AG08396 (cell line): ENCODE measurements at places on chromosomes 4 and X.

DNA sequence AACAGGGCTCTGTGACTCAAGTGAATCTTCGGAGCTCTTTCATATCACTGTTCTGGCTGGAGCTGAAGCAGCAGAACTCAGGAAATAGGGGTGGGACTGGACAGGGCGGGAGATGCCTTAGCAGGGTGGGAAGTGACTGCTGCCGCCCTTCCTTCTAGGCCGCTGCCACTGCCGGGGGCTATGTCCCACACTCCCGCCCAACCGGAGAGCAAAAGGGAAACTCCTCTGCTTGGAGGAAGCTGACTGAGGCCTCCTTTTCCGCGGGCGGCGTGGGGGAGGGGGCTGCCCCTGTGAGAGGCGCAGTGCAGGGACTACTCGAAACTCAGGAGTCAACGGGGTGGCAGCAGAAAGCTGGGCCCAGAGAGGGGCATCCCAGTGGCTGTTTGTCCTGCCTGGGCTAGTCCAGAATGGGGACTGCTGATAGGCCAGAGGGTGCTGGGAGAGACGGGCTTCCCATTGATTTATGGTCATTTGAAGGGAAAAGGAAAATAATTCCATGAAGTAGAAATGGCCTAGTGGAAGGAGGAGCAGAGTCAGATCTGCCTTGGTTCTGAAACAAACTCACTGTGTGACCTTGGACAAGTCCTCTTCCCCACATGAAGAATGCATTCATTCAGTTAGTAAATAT, 36.9 kb downstream of the STARD8 start:
- DNase-seq: no peak

DNA sequence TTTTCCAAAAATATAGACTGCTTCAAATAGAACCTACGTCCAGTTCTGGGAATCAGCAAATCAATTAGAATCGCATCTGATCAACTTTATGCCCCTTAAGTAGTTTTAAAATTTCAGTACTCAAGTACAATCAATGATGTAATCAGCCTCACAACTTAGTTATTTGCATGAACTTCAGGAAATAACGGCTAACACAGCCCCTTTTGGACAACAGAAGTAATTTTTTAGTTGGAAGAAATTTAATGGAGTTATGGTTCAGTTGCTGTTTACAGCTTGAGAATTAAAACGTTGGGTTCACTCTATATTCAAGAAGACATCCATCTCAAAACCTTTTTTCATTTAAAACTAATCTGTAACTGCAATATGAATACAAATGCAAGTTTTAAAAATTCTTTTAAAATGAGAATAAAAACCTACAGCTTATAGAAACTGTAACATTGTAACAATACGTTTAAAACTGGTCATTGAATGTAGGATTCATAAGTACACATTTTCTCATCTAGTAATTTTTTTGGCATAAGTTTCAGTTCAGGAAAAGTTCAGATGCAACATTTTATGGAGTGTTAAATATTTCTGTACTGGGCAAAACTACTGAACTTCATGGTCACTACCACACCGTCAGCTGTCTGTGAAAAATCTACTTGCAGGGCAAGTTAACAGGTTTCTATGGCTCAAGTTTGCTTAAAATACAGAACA, 956 bp downstream of the TAPT1 start:
- peak; percentile 20 for DNase-seq

- DNase-seq: no peak
These were observed 9.8 kb downstream of the NDNF start for GRCh38 chr4:121062521-121062920.

GRCh38 chrX:120486786-120487185, 17.7 kb upstream of the LAMP2 start:
- DNase-seq: no peak

GRCh38 chr4:147842573-147842972, 110.7 kb downstream of the ARHGAP10 start:
- no peak for DNase-seq

- DNase-seq: no peak
These were observed 131.0 kb downstream of the ATXN3L start for GRCh38 chrX:13188731-13189309.

DNA sequence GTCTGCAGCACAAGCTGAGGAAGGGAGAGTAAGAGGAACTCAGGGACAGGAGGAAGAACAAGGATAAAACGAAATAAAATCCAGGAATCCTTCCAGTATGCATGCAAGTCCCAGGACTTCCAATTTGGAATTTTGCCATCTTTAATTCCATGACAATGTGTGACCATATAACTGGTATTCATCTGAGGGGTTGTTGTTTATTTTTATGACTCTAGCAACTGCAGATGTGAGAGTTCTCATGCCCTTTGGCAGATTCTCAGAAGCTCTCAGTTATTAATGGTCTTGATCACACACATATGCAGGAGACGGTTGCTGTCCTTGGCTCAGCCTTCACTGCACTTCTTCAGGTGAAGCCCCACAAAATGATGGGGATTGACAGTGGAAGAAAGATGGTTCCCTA, 148.2 kb downstream of the SMIM20 start:
- DNase-seq: peak; percentile 53

DNA sequence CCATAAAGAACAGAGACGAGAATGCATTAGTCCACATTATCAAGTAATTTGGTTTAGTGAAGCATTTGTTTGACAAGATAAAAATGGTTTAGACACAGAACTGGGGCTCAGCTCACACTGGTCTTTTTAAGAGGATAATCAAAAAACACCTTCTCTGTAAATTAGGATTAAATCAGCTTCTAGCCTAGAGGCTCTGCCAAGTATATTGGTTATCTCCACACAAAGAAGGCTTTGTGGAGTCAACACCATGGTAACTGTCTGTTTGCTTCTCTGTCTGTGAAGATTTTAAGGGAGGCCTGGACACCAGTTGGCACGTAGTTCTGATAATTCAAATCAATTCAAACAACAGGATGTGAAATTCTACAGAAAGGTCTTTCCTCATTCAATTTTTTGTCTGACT, 687.0 kb downstream of the DMD start:
- DNase-seq: no peak

- DNase-seq: no peak
These were observed 12.6 kb upstream of the CCNQ start for GRCh38 chrX:153611298-153612095.

- DNase-seq: peak; percentile 19
These were observed 98.9 kb downstream of the HPGD start for GRCh38 chr4:174423257-174423944.

- peak; percentile 33 for DNase-seq
These were observed 6.2 kb downstream of the NCAPG start for GRCh38 chr4:17817027-17817426.

GRCh38 chrX:119459181-119459580, 9.1 kb upstream of the SLC25A5 start:
- DNase-seq: no peak

DNA sequence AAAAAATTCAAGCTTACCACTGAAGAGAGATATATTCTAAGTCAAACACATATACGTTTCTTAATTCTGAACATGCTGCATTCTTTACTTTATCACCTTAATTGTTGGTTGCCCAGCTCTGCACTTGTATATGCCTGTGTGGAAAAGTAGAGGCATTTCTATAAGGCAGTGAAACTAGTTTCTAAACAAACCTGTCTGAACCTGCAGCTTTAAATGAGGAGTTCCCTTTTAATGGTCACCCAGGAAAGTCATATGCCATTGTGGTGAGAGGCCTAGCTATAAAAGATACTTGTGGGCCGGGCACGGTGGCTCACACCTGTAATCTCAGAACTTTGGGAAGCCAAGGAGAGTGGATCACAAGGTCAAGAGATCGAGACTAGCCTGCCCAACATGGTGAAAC, 147.4 kb upstream of the RXFP1 start:
- DNase-seq: no peak

DNA sequence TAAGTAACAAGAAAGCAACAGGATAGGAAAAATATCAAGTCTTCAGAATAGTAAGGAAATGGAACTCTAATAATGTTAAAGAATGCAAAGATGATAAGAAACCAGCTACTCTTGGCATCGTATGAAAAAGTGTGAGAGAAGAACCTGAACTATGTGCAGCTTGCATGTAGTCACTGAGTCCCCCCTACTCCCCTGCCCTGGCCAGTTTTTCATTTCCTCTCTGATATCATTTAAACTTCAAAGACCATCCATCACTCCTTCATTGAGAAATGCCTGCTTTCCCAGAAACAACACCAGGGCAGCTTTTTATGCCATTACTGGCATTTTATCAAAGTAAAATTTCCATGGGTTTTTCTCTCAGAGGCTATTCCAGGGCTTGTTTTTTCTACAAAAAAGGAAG, 28.1 kb downstream of the INPP4B start:
- DNase-seq: peak; percentile 4

- no peak for DNase-seq
These were observed 91.9 kb downstream of the FAM53A start for GRCh38 chr4:1592068-1592708.

- DNase-seq: no peak
These were observed 129.3 kb upstream of the FAM9B start for GRCh38 chrX:9163214-9163709.

DNA sequence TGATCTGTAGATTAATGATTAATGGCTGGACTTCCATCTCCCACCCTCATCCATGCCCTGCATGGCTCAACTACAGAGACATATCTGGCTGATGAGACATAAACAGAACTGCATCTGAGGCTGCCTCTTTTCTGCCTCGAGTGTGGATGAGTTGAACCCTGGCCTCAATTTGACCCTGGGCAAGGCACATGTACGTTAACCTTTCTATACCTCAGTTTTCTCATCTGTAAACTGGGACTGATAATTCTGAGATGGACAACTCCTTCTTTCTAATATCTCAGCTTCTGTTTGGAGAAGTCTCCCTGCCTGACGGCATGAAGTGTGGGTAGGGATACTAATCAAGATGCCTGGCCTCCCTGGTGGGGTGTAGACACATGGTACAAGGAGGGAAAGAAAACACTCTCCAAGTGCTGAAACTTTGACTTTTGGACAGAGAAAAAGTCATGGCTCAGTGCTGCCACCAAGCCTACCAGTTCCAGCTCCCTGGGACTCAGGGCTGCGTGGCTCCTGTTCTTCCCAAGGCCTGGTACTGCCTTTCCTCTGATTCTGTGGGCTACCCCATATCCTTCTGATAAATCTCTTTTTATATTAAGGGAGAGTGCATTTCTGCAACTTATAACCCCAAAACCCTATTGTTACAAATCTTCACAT, 64.4 kb downstream of the HAUS3 start:
- no peak for DNase-seq

DNA sequence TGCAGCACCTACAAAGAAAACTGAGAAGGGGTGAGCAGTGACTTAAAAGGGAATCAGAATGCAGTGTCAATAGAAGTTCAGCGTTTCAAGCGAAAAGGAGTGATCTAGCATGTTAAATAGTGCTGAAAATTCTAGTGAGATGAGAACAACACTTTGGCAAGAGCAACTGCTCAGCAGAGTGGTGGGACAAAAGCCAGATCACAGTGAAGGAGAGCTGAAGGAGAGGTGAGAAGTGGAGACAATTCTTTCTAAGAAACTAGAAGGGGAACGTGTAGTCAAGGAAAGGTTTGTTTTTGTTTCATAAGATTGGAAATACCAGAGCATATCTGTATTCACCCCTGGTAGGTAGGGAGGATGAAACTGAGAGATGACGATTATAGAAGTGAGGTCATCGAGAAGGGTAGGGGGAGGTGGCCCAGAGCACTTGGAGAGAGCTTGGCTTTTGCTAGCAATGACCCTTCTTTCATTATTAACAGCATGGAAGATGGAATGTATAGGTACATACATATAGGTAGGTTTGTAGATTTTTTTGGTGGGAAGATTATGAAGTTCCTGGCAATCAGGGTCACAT, 33.7 kb downstream of the SRPX2 start:
- no peak for DNase-seq

- no peak for DNase-seq
These were observed 140.2 kb downstream of the STIM2 start for GRCh38 chr4:27000820-27001219.

DNA sequence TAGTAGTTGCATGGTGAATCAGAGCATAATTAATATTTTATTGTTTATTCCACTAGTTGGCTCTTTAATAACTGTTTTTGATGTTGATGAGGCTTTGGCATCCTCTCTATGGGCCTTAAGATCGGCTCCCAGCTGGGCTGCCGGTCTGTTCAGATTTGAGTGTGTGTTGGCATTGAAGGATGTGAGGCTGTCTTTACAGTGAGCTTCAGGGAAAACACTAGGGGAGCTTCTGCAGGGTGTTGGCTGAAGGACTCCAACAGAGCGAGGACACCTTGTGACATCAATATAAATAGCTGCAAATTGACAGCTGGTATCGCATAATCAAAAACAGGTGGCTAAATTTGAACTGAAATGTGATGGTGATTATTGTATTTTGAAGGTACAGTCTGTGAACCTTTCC, 322.0 kb downstream of the FSTL5 start:
- no peak for DNase-seq

- DNase-seq: peak; percentile 20
These were observed 97.1 kb downstream of the MRPL1 start for GRCh38 chr4:77959566-77960338.

GRCh38 chrX:131646106-131646505, 102.2 kb downstream of the OR13H1 start:
- DNase-seq: no peak

GRCh38 chrX:132497432-132497831, 8.6 kb upstream of the MBNL3 start:
- DNase-seq: no peak

GRCh38 chr4:10577508-10578426, 106.8 kb downstream of the CLNK start:
- DNase-seq: no peak

GRCh38 chrX:42943051-42943974, 165.3 kb upstream of the PPP1R2C start:
- DNase-seq: no peak

- DNase-seq: no peak
These were observed 49.4 kb downstream of the FHL1 start for GRCh38 chrX:136196691-136197155.

DNA sequence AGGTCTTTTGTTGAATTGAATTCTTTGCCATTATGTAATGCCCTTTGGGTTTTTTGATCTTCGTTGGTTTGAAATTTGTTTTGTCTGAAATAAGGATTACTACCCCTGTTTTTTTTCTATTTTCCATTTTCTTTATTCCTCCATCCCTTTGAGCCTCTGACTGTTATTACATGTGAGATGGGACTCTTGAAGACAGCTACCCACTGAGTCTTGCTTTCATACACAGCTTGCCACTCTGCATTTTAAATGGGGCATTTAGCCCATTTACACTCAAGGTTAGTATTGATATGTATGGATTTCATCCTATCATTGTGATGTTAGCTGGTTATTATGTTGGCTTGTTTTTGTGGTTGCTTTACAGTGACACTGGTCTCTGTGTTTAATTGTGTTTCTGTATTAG, 736.2 kb upstream of the GRID2 start:
- DNase-seq: no peak

DNA sequence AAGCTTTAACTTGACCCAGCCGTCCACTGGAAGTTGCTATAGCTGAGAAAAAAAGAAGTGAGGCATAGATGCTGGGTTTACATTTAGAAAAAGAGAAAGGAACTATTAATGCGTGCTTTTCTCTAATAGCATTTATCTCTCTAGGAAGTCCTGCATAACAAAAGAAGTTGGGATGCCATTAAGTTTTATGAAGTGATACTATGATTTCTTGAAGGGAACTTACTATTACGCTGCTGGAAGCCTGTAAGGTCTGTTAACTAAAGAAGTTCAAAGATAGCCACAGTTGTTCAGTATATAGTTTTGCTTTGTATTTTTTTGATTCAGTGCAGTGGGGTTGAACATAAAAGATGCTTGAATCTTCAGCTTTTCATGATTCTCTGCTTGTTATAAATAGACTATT, 203.4 kb downstream of the CCSER1 start:
- DNase-seq: no peak

GRCh38 chr4:146763560-146763959, 124.9 kb downstream of the POU4F2 start:
- no peak for DNase-seq
